Stromal cell of bone marrow (primary cell): ENCODE measurements at places on chromosomes 4 and X.

DNA sequence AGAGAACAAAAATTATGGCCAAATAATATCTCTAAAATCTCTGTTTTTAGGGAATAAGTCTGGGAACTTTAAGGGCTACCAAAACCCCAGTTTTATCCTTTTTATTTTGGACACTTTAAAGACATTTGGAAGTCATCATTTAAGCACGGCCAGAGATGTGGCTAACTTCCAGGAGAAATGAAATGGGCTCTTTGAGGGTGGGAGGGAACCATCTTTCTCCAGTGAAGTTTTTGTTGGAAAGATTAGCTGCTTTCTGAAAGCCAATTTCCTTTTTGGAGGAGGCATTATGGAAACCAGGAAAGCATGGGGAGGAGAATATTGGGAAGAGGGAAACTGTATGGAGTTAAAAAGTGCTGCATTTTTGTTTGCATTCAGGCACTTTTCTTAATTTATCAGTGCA, 4.8 kb downstream of the VSIG1 start:
- no peak for DNase-seq

DNA sequence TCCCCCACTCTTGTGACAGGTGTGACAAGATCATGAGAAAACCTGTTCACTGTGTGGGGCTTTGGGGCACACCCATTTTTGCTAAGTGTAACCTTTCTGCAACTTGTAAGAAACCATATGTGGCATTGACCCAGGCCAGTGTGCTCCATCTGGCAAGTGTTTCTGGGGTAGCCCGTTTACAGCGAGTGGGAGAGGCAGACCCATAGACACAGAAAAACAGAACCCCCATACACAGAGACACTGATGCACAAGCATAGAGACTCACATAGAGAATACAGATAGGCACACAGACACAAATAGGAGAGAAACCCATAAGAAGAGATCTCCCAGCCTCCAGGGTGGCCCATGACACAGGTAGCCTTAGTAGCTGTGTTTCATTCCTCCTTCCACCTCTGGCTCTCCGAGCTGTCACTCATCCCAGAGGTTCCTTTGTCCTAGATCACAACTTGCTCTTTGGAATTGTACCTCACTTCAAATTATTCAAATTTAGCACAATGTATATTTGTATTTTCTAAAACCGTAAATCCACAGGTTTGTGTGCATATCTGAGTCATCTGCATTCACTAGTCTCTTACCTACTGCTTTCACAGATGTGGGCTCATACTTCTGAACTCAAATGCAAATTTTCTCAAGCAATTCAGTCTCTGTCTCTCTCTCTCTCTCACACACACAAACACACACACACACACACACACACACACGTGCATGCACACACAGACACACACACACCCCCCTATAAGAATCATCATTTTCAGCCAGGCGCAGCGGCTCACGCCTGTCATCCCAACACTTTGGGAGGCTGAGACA, 114.4 kb downstream of the SH3KBP1 start:
- no peak for DNase-seq

DNA sequence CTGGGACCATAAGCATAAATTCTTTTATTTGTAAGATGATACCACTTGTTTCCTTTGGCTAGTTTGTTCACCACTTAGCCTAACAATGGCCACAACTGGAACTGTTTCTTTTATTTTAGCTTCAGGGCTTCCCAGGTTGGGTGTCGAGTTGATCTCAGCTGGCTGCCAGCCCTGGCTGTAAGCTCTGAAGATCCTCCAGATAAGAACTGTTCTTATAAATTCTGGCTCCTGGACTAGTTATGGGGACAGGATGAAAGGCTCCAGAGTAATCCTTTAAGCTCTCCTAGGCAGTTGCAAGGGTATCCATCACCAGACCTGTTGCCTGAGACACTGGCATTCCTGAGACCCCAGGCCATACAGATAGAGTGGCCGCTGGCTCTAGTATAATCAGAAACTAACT, 129.4 kb upstream of the ACSL4 start:
- DNase-seq: no peak

GRCh38 chrX:38028300-38028699, 21.9 kb downstream of the SYTL5 start:
- no peak for DNase-seq

DNA sequence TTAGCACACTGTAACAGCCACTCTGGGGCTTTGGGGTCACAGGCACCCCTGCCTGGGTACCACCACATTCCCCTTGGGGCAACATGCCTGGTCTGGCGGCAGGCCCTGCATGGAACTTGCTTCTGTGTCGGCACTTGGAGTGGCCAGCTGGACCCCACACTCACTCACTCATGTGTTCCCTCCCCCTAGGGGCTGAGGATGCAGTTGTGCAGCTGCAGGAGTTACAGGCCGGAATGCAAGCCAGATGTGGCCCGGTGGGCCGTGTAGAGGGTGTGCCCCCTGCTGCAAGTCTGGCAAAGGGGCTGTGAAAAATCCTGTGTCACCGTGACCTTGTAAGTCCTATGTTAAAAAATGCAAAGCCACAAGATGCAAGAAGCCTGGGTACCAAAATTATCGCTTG, 34.2 kb downstream of the ATXN3L start:
- no peak for DNase-seq

DNA sequence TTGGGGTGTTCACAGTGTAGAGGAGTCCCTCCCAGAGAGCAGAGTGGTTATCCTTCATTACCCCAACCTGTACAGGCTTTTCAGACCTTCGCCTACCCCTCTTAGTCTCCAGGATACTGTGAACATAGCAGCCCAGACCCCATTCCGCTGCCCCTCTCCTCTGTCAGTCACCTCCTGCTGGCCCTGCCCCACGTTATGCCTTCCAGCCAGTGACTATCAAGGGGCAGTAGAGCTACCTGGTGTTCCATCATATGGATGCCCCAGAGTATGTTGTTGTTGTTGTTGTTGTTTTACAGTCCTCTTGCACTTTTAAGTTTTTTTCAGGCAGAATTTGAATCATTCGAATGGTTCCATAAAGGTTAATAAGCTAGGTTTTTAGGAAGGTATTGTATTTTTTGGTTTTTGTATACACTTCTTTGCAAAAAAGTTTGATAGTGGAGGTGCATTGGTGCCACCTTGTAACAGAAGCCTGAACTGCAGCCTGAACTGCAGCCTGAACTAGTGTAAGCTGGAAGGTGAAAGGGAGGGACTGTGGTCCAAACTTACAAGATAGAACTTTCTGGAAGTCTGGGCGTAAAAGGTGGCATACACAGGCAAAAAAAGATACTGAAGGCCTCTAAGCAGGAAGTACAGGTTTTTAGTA, 101.4 kb upstream of the RAB40AL start:
- no peak for DNase-seq

GRCh38 chr4:184450045-184450444, 24.3 kb downstream of the IRF2 start:
- DNase-seq: peak; percentile 72

GRCh38 chr4:11532138-11532537, 103.4 kb upstream of the HS3ST1 start:
- no peak for DNase-seq

- DNase-seq: no peak
Measured at GRCh38 chr4:113303315-113303714, 253.9 kb downstream of the ANK2 start.

DNA sequence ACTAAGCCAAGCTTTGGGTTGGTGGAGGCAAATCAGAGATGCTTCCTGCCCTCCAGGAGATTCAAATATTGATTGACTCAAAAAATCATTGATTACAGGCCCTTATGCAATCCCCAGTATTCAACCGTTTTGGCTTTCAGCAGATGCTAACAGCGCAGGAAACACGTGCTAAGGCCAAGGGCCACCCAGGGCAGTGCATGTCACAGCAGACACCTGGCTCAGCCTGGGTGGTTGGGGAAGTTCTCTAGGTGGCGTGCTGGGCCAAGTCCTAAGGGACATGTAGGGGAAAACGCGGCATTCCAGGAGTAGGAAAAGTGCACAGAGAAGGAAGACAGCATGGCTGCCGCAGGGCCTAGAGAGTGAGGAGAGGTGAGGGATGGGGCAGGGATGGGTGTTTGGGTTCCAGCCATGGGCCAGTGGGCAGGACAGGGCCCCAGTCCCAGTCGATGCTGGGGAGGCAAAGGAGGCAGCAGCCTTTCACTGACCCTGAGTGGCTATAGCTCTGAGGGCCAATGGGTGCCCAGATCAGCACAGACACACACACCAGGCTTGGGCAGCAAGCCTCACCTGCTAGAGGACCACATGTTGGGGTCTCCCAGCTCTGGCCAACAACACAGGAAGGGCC, 239.1 kb downstream of the EVC2 start:
- no peak for DNase-seq

DNA sequence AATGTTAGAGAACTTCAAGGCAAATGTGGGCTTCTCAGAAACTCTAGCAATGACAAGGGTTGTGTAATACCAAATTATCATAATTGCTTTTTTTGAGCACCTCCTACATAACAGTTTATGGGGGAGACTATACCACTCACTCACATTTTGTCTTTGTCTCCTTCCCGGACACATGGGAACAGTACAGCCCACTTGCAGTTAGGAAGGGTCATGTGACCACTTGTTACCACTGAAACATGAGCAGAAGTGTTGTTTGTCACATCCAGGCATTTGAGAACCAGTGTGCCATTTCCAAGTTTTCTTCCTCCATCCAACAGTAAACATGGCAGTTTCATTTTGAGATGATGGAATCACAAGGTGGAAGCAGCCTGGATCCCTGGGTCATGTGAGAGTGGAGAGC, 6.9 kb downstream of the MAGEA11 start:
- no peak for DNase-seq

- DNase-seq: no peak
Measured at GRCh38 chr4:121176082-121176934, 12.2 kb upstream of the TNIP3 start.

DNA sequence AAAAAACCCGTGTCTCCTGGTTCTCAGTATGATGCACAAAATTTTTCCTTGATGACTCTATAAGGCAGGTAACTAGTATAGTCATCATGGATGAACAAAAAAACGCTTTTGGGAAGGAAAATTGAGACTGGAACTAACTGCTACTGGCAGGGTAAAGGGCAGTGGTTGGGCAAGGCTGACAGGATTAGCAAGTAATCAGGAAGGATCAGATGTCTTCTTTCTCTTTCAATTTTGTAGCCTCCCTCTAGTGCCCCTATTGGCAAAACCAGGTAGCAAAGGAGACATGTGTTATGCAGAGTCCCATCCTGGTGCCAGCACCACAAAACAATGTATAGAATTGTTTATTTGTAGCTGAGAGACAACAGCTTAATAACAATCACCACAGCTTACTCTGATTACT, 12.8 kb upstream of the SLITRK4 start:
- DNase-seq: no peak

DNA sequence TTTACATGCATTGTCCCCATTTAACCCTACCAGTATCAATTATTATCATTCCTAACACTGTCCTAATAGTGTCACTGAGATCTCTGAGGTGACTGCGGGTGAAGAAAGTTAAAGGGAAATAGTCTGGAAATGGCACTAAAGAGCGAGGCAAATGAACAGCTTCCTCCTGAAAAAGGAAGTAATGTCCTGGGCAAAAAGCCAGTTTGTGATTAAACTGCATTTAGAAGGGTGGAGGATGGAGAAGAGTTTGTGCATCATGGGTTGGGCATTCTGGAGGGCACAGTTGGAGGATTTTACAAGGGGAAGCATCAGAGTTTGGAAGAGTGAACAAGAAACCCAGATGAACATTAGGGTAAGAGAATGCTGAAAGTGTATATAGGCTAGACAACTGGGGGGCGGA, 60.5 kb upstream of the SLC25A4 start:
- DNase-seq: no peak

- DNase-seq: no peak
Measured at GRCh38 chr4:139907001-139907809, 241.6 kb downstream of the MGST2 start.

DNA sequence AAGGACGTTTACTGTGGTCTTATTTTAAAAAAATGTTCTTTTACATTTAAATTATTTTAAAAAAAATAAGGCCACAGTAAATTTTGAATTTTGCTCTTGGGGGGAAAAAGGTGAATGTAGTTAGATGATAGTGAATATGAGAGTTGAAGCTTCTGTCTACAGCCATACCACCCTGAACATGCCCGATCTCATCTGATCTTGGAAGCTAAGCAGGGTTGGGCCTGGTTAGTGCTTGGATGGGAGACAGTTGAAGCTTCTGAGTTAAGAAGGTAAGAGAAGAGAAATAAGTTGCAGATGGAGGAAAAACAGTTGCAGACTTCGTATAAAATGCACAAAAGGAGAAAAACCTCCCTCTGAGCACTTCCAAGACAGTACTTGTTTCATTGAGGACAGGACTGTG, 115.6 kb upstream of the NR3C2 start:
- DNase-seq: no peak

DNA sequence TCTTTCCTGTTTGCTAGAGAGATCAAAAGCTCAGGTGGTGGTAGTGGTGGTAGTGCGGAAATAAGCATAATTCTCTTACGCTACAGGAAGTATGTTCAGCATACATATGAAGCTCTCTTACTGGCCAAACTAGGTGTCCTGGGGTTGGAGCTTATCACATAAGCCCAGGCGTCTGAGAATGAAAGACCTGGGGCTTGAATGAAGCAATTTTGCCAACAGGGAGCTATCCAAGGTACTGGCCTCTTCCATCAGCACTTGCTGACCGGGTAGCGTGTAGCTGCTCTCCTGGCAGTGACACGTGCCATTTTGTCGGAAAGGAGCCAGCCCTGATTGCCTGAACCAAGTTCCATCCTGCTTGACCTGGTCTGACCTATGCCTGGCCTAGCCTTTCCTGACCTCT, 65.9 kb upstream of the HPF1 start:
- peak; percentile 41 for DNase-seq

DNA sequence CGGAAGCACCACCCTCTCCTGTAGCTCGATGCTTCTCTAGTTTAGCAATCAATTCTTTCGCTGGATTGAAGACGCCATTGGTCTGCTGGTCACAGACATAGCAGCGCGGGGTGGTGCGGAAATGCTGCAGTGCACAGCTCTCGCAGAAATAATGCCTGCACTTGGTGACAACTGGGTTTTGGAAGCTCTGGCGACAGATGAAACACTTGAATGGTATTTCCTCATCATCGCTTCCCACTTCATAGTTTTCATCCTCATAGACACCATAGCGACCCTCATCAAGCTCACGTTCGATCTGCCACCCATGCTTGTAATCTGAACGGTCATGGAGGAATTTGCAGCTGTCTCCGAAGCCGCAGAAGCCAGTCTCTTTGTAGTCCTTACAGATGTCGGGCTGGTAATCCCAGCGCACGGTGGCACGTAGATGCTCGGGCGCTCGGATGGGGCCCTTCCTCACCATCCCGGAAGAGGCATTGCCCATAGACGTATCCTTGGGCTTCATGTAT, 854 bp downstream of the RNF113A start:
- DNase-seq: no peak

- no peak for DNase-seq
Measured at GRCh38 chr4:41325901-41326300, 69.2 kb downstream of the UCHL1 start.

GRCh38 chrX:124507246-124507645, 160.9 kb downstream of the SH2D1A start:
- no peak for DNase-seq

DNA sequence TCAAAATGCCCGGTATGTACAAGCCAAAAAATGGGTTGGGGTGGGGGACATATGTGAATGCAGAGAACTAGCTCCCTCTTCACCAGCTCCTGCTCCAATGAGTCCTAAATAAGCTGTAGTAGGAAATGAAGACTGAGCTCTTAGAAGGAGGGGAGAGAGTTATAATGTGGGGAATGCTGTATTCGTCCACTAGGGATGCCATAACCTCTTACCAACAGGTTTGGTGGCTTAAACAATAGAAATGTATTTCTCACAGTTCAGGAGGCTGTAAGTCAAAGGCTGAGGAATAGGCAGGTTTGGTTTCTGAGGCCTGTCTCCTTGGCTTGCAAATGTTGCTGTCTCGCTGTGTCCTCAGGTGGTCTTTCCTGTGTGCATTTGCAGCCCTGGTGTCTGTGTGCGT, 4.4 kb upstream of the INPP4B start:
- DNase-seq: no peak
